ENCODE measurements at places on chromosomes 5 and 9.
A peak's percentile ranks its signal among the peaks of the same experiment; 100 is the strongest.

DNA sequence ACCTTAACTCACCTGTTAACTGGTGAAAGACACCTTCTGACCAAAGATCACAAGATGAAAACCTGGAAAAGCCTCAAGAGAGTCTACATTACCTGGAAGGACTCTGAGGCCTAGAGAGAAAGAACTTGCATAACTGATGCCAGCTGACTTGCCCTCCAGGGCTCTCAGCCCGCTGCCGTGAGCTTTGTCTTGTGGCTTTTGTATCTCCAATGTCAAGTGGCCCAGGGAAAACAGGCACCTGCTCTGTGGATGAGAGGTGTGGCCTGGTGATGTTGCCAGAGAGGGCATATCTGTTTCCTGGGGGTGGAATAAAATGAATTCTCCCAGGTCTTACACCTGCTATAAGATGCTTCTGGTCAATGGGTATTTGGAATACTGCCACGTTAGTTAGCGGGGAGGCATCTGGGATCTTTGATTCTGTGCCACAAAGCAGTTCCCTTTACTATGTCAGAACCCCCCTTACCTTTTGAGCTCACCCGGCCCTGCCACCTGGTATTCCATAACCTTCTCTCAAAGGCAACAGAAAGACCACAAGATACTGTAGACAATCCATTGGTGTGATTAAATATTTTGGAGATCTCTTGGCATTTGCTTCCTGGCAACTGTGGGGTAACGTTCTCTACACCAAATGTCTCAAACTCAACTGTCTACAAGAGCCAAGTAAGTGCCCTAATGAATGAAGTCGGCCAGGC lies 54.9 kb upstream of the N4BP3 start:
- no peak for DNase-seq

GRCh38 chr5:67235399-67236110 lies 39.0 kb upstream of the CD180 start:
- no peak for DNase-seq

- DNase-seq, result no peak
Measured at GRCh38 chr5:89283728-89284493, 400.9 kb upstream of the MEF2C start.

GRCh38 chr5:160702934-160703333 lies 149.1 kb downstream of the ATP10B start:
- no peak for DNase-seq

DNA sequence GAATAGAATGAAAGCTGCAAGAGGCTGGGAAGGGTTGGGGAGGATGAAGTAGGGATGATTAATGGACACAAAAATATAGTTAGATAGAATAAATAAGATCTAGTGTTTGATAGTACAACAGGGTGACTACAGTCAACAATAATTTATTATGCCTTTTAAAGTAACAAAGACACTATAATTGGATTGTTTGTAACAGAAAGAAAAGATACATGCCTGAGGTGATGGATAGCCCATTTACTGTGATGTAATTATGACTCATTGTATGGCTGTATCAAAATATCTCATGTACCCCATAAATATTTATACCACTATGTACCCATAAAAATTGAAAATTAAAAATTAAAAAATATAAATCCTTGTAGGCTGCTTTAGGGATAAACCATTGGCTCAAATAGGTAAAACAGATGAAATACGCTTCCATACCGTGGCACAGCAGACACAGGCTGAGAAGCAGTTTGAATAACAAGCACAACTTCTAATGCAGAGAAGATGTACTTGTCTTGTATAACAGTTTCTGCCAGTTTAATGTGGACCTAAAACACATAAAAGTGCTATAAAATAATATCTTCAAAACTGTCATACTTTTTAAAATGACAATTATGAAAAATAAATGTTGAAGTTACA lies 34.9 kb downstream of the APBA1 start:
- no peak for DNase-seq

GRCh38 chr5:39072925-39073766 lies 1.1 kb downstream of the RICTOR start:
- DNase-seq, result peak; percentile 58

GRCh38 chr9:137764981-137765380 lies 112.6 kb upstream of the CACNA1B start:
- DNase-seq, result no peak

- DNase-seq, result no peak
Measured at GRCh38 chr9:131995382-131995781, 84.3 kb downstream of the MED27 start.

DNA sequence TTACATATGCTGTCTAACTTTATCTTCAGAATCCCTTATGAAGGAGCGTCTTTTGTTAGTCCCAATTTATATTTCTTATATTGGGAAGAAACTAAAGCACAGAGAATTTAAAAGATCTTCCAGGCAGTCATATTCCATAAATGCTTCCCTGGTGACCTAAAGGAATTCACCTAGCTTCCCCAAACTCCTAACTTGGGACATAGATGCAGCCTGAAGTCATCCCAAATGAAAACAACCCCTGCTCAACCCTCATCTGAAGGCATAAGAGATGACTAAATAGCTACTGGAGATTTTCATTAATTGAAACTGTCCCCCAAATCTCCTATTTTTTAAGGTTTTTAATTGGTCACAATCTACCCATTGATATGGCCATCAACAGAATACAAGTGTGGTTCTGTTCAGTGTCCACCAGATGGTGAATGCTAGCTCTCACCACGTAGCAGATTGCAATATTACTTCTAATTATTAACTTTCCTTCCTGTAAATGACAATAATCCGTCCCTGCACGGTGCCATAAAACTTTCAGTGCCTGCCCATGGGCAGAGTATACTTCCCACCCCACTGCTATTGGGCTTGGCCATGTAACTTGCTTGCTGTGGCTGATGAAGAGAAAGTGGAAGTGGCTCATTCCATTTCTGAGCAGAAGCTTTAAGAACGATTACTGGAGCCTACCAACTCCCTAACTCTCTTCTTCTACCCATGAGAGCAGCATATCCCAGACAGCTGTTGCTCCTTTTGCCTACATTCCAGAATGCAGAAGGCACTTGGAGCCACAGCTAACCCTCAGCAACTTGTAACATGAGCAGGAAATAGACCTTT lies 18.7 kb downstream of the PRUNE2 start:
- DNase-seq, result no peak

DNA sequence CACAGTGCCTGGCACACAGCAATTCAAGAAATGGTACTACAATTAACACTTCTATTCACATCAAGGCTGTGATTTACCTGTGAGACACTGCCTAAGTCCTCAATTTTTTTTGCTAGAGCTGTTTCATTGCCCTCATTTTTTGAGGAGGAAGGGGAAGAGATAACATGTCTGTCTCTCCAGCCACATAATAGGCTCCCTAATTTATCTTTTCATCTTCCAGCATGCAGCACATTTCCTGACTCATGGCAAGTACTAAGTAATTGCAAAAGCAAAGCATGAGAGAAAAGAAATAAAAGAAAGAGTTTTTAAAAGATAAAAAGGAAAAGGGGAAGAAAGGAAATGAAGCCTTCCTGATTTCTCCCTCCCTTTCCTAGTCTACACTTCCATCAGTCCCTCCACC lies 26.9 kb upstream of the RNF38 start:
- no peak for DNase-seq

- DNase-seq, result peak; percentile 20
Measured at GRCh38 chr5:36878392-36879082, 2.0 kb downstream of the NIPBL start.

DNA sequence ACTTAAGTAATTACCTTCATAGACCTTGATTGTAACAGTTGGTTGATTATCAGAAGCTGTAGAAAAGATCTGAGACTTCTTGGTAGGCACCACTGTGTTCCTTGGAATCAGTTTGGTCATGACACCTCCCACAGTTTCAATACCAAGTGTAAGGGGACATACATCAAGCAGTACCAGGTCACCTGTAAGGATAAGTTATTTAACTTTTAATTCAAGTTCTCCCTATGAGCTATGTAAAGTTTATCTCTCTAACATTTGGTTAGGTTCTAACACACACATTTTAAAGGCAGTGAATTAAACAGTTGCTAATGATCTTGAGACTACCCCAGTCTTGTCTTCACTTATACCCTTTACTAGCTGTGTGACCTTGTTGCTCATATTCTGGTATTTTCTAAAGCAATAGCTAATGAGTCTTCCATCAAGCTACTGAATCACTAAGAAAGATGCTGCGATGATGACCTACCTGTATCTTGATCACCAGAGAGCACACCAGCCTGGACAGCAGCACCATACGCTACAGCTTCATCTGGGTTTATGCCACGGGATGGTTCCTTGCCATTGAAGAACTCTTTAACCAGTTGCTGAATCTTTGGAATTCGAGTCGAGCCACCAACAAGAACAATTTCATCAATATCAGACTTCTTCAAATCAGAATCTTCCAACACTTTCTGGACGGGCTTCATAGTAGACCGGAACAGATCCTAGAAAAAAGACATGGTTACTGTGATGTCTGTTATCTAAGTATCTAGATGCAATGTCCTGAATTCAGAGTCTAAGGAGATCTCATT lies 2.8 kb downstream of the HSPA5 start:
- no peak for DNase-seq

GRCh38 chr5:122310889-122311288 lies 1.1 kb upstream of the SNCAIP start:
- no peak for DNase-seq
